ENCODE measurements at places on chromosomes 13 and 19.

DNA sequence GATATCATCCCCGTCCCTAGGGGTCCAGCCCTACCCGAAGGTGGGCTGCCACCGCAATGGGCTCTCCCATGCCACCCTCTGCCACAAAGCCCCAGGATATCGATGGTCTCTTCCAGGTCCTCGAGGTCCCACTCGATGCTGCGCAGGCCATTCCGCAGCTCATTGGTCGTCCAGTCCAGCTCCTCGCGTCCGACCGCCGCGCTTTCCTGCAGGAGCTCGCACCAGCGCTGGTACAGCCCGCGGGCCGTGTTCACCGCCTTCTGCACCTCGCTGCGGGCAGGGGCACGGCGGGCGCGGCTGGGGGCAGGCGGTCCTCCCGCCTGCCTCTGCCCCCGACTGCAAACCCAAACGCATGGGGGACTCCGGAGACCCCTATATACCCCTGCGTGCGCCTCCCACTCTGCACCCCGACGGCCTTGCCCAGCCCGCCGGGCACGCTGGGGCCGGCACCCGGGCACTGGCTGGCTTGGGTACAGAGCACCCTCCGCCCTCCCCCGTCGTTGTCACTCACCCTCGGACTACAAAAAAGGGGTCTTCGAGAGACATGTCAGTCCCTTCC is 468 bp downstream of the STX10 start:
- DNase-seq: no peak

DNA sequence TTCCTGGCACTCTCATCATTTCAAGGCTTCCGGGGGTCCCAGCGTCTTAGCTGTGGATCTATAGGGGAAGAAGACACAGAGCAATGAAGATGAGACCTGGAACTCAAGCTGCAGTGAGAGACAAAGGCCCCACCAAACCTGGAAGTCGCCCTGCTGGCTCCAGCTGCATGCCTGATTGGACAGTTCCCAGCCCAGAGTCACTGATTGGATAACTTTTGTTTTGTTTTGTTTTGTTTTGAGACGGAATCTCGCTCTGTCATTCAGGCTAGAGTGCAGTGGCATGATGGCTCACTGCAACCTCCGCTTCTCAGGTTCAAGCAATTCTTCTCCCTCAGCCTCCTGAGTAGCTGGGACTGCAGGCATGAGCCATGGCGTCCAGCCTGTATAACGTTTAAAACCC is 6.4 kb upstream of the ZNF431 start:
- DNase-seq: no peak

DNA sequence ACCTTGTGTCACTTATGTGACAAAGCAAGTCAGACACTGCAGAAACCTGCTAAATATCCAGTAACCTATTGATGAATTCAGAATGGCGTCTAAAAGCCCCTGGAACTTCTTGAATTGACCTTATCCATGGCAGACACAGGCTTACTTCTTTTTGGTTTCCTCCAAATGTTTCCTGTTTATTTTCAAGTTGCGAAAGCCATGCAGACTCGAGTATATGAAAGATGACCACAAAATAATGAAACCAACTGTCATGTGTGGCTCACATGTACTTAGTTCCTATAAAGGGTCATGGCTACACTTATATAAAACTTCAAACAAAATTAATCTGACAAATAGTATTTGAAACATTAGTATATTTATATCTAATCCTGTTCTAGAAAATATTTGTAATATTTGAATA is 113.1 kb upstream of the FNDC3A start:
- no peak for DNase-seq

DNA sequence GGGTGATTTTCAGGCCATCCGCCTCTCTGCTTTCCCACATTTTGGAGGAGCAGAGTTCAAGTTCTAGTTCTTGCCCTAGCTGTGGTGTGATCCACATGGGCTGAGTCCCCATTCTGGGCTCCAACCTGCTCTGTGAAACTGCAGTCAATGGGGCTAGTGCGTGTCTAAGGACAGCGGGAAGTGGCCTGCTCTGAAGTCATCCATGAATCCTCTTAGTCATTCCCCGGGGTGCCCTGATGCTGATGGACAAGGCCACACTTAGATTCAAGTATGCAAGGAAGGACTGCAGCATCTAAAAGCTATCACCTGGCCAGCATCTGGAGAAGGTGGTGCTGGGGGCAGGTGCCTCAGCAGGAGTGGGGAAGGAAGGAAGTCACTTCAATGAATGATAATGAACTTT is 94.6 kb downstream of the TSHZ3 start:
- DNase-seq: no peak

GRCh38 chr19:41941410-41942202 is 13.4 kb upstream of the ERFL start:
- no peak for DNase-seq

DNA sequence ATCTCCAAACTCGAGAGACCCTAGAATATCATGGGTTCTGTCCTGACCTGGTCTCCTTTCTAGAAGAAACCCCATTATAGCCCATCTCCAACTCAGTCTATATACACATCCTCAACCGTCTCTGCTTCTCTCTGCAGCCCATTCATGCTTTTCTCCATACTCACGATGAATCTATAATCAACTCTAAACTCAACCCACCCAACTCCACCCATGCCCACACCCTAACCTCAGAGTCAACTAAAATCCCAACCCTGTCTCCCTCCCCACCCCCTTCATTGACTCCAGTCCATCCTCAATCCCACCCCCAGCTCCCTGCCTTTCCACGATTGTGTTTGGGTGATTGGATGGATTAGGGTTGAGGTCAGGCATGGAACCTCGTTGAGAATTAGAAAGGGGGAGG is 1.8 kb downstream of the SBK3 start:
- no peak for DNase-seq

DNA sequence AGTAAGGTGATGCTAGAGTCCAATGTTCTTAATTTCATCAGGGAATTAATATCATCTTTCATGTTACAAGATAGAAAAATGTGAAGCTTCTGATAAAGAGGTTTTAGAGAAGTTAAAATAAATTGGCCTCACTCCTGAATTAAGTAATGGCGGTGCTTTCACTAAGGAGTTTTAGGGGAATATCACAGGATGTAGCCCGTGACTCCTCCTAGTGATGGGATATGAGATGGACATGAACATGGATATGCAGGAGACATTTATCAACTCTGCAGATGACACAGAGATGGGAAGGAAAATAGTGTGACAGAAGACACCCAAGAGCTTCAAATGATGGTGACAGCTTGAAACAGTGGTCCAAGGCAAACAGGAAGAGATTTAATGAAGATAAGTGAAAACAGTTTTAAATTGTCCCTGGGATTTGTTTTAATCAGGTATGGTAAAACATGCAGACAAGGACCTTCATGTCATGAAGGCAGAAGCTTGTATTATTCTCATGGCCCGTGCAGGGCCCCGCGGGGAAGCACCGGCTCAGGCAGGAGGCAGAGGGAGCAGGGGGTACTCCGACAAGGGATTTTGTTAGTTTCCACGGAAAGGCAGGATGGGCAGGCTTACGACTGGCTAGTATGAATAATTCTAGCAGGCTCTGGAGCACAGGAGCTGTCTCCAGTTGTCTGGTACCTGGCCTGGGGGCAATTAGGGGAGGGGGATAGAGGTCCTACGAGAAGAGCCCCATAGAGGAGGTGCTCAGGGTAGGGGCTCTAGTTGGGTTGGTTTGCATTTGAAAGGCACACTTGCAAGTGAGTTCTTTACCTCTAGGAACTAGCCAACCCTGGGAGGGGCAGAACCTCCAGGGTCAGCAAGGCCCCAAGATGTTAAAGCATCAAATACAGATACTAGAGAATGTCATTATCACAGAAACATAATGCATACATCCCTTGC is 38.7 kb upstream of the FARP1 start:
- DNase-seq: no peak

DNA sequence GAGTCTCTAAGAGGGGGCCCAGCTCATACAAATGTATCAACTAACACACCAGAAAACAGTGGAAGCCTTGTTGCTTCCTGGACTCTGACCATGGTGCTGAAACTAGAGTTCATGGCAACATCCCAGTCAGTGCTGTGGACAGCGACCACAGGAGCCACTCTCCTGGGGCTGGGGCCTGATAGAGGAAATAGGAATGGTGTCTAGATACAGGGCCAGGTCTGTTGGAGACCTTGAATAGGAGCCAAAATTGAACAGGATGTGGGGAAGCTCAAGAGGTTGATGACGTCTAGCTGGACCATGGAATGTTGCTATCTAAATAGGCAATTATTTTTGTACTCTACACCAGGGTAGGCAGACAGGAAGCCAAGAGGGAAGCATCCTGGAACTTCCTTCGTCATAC is 21.7 kb downstream of the LILRB4 start:
- no peak for DNase-seq

GRCh38 chr13:112770504-112770903 is 80.7 kb downstream of the ATP11A start:
- no peak for DNase-seq

DNA sequence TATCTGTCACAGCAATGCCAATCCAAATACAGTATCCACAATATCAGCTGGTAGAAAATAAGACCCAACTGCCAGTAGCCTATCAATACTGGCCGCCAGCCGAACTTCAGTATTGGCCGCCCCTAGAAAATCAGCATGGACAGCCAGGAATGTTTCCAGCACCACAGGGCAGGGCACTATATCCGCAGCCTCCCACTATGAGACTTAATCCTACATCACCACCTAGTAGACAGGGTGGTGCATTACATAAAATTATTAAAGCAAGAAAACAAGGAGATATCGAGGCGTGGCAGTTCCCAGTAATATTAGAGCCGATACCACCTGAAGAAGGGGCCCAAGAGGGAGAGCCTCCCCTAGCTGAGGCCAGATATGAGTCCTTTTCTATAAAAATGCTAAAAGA is 111.3 kb downstream of the ZNF486 start:
- no peak for DNase-seq

- DNase-seq: no peak
Observed at GRCh38 chr13:101248739-101249514, 167.4 kb downstream of the NALCN start.

DNA sequence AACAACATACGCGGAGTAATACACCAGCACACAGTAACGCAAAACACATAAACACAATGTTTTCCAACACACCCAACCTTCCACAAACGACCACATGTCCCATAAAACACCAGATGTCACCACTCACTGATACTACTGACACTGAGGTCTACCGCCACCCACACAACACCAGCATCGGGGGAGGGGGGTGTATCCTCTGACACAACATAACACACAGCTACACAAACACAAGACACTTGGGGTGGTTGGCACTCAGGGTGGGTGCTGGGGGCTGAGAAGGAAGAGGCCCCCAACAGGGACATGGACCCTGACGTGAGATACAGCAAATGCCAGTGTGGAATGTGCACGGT is 1.5 kb upstream of the KCNN4 start:
- no peak for DNase-seq

DNA sequence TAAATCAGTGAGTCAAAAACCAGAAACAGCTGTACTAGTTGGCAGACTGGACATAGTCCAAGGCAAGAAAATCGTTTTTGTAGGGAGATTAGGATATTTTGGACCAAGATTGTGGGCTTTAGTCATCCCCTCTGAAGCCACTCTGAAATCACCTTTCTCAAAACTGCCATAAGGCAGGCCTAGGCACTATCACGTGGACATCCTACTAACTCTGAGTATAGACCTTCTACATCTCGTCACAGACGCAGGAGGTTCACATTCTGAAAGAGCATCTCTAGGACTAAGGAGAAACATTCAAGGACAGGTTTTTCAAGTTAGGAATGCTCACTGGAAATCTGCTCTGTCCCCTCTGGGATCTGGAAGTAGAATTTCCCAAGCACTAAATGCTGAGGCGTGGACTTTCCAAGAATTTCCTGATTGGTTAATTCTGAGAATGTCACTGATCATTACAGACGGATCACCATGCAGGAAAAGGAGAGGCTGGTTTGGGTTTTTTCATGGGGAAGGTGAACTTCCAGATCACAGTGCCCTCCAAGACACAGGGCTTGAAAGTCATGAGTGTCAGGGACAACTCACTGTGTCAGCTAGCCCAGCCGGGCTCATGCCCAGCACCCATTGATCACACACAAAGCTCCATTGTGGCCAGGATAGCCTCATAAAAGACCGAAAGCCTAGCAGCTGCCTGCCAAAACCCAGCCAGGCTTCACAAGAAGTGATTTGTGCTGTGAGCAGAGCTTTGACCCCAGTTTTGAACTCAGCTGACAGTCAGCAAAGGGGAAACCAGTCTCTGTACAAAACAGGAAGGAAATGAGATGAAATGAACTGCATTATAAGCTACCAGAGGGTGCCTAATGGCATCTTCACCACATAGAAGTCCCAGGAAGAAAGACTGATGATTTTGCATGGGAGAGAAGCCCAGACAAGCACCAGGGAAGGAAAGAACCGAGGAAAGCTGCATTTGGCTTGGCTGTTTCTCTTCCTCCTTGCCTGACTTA is 2.7 kb upstream of the RUBCNL start:
- DNase-seq: no peak

GRCh38 chr19:39823686-39824085 is 10.3 kb downstream of the DYRK1B start:
- no peak for DNase-seq

GRCh38 chr13:37288057-37288720 is 182.7 kb upstream of the CSNK1A1L start:
- DNase-seq: no peak

DNA sequence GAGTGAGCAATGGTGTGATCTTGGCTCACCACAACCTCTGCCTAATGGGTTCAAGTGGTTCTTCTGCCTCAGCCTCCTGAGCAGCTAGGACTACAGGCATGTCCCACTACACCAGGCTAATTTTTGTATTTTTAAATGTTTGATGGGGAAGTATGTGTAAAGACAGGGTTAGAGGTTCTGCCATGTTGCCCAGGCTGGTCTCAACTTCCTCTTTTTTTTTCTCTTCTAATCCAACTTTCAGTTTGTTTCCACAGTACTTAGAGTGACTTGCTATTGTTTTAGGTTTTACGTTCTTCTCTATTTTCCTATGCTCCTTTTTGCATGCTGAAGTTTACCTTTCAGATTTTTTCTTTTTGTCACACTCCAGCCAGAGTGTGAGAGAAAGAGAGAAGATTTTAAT is 1433.0 kb downstream of the UQCRFS1 start:
- DNase-seq: no peak

DNA sequence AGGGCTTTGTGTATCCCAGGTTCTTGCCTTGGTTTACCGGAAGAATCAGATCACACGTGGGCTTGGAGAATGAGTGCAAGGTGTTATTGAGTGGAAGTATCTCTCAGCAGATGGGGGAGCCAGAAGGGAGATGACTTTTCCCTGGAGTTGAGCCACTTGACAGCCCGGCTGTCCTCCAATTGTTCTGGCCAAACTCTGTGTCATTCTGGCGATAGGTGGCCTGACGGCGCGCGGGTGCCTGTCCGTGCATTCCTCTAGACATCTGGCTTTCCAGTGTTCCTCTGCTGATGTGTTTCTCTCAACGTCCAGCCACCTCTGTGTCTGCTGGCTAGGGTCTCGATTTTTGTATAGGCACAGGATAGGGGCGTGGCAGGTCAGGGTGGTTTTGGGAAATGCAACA is 181.9 kb downstream of the SHISA2 start:
- DNase-seq: no peak

GRCh38 chr19:44988273-44988672 is 13.0 kb upstream of the RELB start:
- no peak for DNase-seq

All from tibial artery (tissue), 4 donors.